ENCODE measurements at places on chromosomes 3 and 15.

DNA sequence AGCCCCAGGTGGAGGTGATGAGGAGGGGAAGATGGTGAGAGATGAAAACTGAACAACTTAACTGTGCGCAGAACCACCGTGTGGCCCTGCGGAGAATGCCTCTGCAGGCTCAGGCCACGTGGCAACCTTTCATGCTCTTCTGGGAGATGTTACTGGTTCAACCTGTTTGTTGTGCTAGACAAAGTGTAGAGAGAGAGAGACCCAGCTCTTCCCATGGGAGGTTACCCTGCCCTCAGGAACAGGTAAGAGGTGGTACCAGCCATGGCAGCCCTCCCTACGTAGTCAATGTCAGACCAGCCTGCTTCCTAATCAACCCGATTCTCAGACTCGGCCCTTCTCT is 37.0 kb upstream of the HACD2 start:
- DNase-seq, result no peak

DNA sequence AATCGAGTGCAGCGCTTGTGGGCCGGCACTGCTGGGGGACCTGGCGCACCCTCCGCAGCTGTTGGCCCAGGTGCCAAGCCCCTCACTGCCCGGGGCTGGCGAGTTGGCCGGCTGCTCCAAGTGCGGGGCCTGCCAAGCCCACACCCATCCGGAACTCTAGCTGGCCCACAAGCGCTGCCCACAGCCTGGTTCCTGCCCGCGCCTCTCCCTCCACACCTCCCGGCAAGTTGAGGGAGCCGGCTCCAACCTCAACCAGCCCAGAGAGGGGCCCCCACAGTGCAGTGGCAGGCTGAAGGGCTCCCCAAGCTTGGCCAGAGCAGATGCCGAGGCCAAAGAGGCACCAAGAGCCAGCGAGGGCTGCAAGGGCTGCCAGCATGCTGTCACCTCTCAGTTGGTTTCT is 73.4 kb downstream of the PLXNA1 start:
- DNase-seq, result no peak

- DNase-seq, result no peak
These were observed 534 bp upstream of the UBE2E1 start for GRCh38 chr3:23805210-23805632.

DNA sequence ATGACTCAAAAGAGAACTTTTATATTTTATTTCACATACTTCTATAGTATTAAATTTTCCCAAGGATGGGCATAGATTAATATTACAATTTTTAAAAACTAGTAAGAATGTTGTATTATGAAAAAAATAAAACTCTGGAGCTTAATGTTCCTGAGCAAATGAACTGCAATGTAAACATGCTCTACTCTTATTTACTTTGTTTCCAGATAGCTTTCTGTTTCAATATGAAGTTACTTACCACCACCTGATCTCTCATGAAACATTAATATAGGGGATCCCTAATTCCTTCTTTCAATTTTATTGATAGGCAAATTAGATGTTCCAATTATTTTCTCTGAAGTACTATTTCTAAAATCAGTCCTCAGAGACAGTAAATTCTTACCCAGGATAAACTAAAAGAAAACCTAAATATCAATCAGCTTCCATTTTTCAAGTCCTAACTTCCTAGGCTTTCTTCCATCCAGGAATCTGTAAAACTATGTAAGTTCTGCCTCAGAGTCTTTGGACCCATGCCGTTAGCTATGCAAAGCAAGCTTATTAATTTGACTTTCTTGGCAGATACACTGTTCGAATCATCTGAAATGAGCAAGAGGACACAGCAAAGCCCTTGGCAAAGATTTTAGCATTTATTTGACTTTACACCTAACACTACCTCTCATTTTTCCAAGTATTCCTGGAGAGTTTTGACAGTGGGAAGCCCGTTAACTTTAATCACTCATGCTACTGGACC is 93.2 kb downstream of the PLCH1 start:
- DNase-seq, result no peak

- no peak for DNase-seq
These were observed 16.4 kb upstream of the HCN4 start for GRCh38 chr15:73385205-73385604.

DNA sequence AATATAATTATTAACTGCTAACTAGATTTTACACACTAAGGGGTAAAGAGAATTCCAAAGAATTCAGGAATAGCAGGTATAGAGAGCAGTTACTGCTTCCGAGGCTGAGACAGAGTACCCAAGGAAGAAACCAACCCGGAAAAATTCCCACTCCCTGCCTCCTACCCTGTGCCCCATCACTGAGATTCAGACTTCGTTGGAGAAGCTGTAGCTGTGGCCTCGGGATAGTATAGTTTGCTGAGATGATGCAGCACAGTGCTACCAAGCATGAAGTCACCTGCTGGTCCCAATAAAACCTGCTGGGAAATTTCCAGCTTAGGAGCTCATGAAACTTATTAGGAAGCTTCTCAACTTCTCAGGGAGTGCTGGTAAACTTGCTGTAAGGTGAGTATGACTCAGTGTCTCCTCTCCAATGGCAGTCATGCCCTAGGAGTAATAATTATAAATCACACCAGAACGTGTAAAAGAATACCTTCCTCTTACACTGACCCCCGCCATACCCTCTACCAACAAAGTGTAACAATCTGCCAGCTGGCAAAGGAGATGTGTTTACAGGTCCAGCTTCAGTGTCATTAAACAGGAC is 215.2 kb upstream of the ROBO2 start:
- DNase-seq, result no peak

- DNase-seq, result no peak
These were observed 12.4 kb downstream of the GNAI2 start for GRCh38 chr3:50248387-50248786.

- no peak for DNase-seq
These were observed 181.9 kb downstream of the CDIN1 start for GRCh38 chr15:36761132-36761847.

GRCh38 chr3:65963787-65964677 is 74.7 kb downstream of the MAGI1 start:
- DNase-seq, result peak; percentile 5

DNA sequence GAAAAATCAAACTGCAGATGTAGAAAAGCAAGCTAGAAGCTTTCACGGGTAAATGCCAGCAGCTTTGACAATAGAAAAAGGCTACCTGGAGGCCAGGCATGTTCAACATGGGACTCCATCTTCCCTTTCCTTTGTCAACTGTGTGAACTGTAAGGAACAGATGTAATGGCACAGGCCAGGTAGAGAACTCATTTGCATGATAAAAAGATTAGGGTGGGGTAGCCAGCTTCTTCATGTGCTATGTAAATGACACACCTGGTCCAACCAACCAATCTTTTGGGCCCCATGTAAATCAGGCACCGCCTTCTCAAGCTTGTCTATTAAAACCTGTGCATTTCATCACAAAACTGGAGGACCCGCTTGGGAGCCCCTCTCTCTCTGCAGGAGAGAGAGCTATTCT is 686.5 kb upstream of the GOLIM4 start:
- DNase-seq, result no peak

DNA sequence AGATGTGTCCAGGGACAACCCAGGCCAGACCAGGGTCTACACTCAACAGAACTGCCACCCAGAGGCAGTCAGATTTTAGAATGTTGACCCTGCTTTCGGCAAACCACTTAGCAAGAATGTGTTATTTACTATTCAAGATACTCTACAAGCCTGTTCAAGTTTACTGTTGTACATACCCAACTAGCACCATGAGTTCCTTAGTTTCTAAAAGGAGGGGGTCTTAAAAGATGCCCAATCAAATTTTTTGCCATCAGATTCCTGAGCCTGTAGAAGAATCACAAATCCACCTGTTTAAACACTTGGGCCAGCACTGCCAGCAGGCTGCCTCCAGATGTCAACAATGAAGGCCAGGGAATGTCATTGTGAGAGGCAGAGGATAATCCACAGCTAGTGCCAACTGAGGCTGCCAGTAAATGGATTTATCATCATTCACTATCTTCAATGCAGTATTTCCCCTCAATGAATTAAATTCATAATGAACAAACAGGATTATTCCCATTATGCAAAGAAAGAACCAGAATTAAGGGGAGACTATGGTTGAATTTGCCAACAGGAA is 43.5 kb upstream of the SNRPA1 start:
- DNase-seq, result no peak

GRCh38 chr3:116821371-116821770 is 111.8 kb downstream of the TUSC7 start:
- no peak for DNase-seq

GRCh38 chr3:33496449-33496848 is 56.2 kb upstream of the UBP1 start:
- DNase-seq, result no peak

DNA sequence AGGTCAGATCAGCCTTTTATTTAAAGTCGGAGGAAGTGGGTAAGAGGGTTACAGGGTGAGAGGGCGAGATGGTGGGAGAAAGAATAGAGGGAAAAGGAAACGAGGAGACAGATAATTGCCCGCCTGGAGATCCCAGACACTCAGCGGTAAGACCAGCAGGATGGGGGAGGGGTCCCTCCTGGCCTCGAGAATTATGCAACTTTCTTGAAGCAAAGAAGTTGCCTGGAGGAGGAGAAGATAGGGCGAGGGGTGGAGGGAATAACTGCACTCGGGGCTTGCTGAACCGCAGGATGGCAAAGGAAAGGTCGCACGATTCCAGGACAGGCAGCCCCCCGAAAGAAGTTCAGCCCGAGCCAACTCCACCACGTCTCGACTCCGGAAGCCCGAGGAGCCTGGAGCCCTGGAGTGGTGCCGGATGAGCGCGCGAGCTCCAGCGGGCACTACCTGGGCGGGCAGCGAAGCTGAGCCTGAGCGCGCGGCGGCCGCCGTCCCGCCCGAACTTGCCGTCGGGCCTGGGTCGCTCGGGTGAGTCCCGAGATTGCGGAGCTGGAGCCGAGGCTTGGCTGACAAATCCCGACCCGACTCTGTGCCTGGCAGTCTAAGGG is 402 bp downstream of the WWTR1 start:
- peak; percentile 4 for DNase-seq

DNA sequence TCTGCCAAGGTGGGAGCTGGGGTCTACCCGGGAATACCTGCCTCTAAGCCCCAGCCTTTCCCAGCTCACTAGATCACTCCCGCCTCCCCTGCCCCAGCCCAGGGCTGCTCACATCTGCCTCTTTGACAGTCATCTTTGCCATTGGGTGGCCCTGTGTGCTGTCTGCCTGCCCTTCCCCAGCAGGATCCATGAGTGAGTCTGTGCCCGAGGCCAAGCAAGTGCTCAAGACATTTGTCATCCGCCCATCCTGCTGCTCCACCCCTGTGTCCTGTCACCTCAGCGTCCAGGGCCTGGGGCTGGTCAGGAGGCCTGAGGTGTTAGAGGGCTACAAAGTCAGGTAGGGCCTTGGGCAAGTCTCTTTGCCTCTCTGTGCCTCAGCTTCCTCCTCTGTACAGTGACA is 89.4 kb downstream of the LSM3 start:
- DNase-seq, result no peak

DNA sequence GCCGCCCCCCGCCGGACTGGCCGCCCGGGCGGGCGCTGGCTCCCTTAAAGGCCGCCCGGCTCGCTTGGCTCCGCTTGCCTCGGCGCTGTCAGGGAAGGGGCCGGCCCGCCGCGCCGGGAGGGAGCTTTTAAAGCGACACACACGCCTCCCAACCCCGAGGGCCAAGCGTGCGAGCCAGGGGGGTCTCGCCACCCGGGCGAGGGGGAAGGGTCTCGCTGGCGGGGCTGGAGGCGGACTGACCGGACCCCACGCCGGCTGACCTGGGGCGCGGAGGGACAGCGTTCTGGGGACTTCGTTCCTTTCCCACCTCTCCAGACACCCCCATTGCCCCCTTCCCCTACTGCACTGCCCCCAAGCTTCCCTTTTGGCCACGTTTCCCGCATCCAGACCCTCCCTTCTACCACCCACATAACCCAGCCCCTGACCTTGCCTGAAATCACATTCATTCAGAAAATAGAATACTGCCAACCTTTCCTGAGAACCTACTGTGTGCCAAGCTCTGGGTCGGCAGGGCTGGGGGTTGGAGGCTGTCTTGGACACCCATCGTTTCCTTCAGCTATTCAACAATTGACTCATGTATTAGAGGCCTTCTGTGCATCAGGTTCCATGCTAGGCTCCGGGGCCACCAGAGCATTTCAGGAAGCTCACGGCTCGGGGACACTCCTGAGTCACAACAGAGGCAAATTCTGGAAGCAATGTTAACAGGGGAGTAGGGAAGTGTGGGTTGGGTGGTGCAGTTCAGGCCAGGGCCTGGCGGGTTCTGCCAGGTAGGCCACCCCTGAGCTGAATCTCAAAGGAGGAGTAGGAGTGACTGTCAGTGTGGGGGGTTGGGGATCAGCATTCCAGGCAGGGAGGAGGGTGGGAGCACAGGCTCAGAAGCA is at the start of gene INSYN1:
Gene INSYN1, minus strand, starts transcription at position 102 of the 881 bp plus-strand sequence. CDS start 2,221 bp downstream, outside the sequence.
- no peak for DNase-seq

- DNase-seq, result no peak
These were observed 141.3 kb upstream of the UBE2E1 start for GRCh38 chr3:23664459-23664858.

DNA sequence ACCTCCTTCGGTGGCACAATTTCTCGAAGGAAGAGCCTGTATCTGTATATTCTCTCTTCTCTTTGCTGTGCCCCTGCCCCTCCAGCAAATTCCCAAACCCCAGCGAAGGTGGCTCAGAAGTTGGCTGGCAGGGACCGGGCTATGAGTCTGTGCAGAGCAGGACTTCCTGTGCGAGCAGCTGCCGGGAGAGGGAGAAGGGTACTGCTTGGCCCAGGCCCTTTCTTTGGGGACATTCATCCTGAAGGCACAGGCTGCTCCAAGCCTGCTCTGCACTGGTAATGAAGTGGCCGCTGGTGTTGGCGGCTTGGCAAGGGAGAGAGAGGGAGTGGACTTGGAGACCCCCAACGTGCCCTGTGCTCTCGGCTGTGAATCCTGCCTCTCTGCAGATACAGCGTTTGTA is 1.5 kb downstream of the SLC6A11 start:
- no peak for DNase-seq

DNA sequence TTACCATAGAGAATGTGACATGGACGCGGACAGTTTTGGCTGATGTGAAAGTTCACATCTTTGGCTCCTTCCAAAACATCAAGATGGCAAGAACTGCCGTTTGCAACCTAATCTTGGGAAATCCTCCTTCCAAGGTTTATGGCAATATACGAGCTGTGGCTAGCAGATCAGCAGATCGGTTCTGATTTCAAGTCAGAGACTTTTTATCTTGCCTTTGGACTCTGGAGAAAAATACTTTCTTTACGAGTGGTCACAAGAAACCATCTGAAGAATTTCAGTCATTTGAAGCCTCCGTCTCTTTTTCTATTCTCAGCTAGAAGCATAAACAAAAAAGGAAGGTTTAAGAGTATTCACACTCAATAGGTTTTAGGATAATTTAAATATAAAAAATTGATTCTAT is 153.5 kb upstream of the MEIS2 start:
- no peak for DNase-seq

GRCh38 chr15:54011656-54012055 is 33.4 kb downstream of the UNC13C start:
- DNase-seq, result no peak

- DNase-seq, result no peak
These were observed 24.6 kb upstream of the RSL24D1 start for GRCh38 chr15:55221090-55222011.

DNA sequence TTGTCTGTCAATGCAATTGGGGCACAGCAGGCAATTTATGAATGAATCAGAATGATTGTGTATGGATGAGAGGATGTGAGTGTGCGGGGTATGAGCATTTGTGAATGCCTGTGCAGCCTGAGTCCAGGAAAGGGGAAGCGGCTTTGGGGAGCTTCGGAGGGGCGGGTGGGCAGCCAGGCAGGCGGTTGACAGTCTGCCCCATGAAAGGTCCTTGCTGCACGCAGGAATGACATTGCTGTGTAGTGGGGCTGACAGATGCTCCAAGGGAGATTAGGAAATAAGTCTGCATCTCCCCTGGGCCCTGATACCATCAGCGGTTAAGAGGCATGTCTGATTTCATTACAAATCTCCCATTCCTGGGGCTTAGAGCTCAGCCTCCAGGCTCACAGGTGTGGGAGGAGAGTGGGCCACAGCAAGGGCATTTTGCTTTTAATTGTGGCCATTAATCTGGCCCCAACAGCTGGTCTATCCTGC is 26.4 kb upstream of the TSPAN3 start:
- no peak for DNase-seq

All from stimulated activated CD4-positive, alpha-beta T cell treated with anti-CD3 and anti-CD28 coated beads, Interleukin-12 subunit alpha, Interleukin-12 subunit beta, amount 100 ng/mL, for 4 hours (primary cell).